Aorta (tissue), 5 donors: ENCODE measurements at places on chromosomes 7 and 10. TPM values are rescaled to one million over a fixed set of nuclear protein-coding genes. Genes with fewer than 3 reads are reported as not detected.

UCN3 gene
- total RNA-seq = not detected

SPDYE6 gene
- total RNA-seq = not detected

LRRN3 gene
- 0.51 TPM for total RNA-seq

ITPRID1 gene
- total RNA-seq = 0.09 TPM

PIK3CG gene
- 11.8 TPM for total RNA-seq

GIMAP1 gene
- 5.4 TPM for total RNA-seq

GSTO1 gene
- 84.1 TPM for total RNA-seq

MMD2 gene
- not detected for total RNA-seq

OPN4 gene
- 0.36 TPM for total RNA-seq

FOXL3 gene
- total RNA-seq = not detected

- DNase-seq = no peak
These were observed 225.9 kb downstream of the TRIL start for GRCh38 chr7:28732071-28732869.

- no peak for DNase-seq
These were observed 22.2 kb downstream of the MMS19 start for GRCh38 chr10:97475936-97476594.

DNA sequence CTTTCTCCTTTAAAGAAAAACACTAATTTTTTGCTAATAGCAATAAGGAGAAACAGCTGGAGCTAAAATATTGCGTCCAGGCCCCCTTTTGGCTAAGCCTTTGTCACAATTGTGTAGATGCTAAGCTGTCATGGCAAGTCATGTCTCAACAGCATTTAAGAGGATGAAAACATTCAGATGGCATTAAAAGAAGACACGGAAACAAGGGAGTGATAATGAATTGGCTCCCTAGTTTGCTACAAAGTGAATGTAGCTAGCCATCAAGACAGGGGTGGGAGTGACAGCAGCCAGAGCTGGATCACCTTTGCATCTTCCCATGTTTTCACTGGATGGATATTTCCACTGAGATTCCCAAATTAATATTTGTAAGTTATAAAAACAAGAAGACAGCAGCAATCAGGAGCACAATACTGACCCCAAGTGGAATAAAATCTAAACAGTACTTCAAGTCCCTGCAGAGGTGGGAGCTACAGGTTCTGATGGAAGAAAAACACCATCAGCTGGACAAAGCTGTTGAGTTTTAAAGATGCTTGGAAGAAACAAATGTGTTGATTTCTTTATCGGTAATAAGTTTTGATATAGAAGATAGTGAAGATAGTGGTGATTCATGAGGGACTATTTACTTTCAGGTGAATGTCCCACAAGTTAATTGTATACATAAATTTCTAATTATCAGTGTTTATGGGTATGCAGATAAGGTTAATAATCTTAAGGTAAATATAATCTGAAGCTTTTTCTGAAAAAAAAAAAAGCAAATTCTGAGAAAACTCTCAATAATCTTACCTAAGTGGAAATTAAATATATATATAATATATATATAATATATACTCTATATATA lies 129.4 kb downstream of the SLC16A9 start:
- no peak for DNase-seq

DNA sequence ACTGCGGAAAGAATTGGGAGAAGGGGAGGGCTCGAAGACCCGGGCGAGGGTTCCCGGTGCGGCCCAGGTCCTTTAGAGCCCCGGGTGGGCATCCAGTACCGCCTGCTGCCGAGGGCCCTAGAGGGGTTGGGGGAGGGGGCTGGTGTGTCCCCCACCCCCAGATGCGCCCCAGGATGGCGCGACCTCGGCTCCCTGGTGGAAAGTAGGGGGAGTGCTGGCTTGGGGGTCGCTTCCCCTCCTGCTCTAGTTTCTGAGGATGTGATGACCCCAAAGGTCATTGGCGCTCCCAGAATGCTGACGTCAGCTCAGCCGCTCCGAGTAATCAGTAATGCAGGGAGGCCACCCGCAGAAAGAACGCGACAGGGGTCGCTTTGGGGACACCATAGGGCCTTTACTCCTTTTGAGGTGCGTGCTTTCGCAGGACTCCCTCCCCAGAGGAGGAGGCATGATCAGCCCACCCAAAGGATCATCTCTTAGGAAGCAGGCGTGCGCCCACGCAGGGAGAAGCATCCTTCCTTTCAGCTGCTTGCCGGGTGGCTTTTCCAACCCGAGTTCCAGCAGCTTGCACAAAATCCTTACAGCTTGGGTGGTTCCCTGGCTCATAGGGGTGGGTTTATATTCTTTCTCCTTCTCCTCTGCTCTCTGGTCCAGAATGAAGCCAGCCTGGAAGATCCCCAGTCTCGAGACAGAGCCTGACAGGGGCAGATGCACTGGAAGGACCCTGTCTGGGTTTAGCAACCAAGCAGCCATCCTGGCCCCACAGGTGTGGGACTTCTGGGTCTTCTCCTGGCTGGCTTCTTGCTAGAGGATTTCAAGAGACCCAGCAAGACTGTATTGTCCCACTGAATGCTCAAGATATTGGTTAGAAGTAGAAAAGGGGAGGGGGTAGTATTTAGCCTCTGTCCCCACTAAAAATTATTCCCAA lies 1.3 kb upstream of the PRKAG2 start:
- DNase-seq = peak; percentile 55

DNA sequence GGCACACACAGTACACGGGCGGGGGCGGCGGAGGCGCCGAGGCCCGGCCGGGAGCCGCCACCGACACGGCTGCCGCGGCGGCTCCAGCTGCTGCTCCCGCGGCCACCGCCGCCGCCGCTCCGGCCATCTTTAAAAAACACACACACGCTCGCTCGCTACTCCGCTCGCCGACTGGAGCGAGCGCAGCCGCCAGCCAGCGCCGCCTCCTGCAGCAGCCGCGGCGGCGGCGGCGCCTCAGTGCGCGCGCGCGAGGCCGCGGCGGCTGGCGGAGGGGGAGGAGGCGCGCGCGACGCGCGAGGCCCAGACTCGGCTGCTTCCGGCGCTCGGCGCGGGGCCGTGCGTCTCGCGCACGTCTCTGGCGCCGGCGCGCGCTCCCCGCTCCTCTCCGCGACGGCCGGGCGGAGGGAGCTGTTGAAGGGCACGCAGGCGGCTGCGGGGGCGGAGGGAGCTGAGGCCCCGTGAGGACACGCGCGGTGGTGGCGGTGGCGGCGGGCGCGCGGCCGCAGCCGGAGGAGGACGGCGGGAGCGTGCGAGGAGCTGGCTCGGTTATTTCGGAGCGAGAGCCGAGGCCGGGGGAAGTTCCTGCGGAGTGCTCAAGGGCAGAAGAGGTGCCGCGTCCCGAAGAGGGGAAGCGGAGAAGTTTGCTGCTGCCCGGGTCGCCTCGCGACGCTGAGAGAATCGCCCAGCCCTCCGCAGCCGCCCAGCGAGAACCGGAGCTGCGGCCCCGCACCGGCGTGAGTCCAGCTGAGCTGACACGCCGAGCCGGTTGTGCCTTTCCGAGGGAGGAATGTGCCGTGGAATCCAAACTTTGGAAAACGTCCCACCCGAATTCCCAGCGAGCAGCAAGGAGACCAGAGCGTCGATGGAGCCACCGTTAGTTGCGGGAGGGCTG lies at the start of gene KDM7A:
KDM7A (minus strand) TSS at position 173 of the 892 bp plus-strand sequence; CDS start at position 127, 46 bp downstream.
- DNase-seq = peak; percentile 95

DNA sequence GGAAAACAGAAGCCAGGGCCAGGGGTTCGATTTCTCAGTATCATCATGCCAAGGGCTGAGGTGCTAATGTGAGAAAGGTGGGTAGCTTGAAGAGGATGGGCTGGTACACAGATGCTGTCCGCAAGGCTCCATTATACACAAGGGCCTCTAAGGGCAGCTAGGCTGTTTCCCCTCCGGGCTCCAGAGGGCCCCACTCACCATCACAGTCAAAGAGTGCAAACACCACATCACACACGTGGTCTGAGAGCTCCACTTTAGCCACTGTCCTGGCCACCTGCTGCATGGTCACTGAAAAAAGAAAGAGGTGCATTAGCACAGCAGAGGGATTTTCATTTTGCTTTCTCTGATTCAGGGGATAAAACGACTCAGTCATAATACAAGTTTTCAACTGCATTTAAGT lies 20.9 kb upstream of the DNAJB12 start:
- DNase-seq = no peak

- peak; percentile 89 for DNase-seq
These were observed at the start of gene PRKAG2 for GRCh38 chr7:151876899-151877777. PRKAG2 (minus strand) TSS chr7:151877115; CDS start chr7:151876620, 495 bp downstream.

DNA sequence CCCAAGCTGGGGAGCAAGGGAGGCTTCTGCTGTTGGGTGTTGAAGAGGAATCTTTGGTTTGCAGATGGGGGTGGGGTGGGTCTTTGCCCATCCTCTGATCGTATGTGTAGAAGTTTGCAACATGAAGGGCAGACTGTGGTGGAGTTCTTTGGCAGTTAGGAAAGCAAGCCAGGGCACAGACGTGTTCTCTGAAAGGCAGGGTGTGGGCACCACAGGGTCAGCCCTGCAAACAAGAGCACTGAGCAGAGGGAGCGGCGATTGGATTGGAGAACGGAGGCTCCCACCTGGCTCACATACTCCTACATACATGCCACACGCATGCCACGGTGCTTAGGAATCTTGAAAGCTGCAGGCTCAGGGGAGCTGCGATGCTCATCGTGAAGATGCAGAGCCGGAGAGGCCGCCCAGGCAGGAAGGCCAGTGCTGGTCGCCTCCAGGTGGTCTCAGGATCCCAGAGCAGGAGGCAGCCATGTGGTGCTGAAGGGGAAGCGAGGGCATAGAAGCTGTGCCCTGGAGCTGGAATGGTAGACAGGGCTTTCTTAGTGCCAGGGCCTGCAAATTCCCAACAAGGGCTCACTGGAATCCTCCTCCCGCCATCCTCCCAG lies 149.0 kb downstream of the MGMT start:
- DNase-seq = no peak

GRCh38 chr10:18501198-18501597 lies 150.2 kb downstream of the NSUN6 start:
- no peak for DNase-seq

GRCh38 chr10:102450124-102450373 lies 1.3 kb downstream of the C10orf95 start:
- no peak for DNase-seq

DNA sequence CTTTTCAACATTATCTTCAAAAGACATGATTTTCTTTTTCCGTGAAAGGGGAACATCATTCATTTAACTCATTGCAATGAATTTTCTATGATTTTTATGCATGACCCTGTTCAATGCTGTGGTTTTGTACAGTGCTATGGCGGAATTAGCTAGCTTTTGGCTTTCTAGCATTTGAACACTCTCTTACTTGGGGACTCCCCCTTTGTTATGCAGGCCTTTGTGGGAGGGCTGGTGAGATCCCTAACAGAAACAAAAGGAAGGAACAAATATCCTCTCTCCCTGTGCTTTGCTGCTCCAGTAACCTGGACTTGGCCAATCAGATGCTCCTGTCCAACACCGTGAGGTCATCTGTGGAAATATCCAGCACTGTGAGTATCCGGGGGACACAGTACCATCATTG lies 353.4 kb upstream of the FZD8 start:
- DNase-seq = no peak

- DNase-seq = no peak
These were observed 40.0 kb upstream of the TM9SF3 start for GRCh38 chr10:96626795-96627194.

DNA sequence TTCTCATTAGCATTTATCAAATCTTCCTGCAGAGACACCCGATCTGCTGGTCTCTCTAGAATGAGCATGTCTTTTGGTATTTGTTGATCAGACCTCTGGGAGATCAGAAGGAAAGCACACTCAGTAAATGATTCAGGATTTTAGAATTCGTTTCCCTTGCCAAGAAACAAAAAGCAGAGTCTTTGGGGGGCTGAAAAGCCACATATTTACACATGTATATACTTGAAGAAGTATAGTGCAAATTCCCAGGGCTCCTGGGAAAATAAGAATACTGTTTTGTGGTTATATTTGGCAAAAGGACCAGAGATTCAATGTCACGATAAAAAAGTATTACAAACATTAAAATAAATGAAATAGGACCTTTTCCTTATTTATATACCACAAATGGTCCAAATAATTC lies 100.2 kb downstream of the AGMO start:
- DNase-seq = no peak

DNA sequence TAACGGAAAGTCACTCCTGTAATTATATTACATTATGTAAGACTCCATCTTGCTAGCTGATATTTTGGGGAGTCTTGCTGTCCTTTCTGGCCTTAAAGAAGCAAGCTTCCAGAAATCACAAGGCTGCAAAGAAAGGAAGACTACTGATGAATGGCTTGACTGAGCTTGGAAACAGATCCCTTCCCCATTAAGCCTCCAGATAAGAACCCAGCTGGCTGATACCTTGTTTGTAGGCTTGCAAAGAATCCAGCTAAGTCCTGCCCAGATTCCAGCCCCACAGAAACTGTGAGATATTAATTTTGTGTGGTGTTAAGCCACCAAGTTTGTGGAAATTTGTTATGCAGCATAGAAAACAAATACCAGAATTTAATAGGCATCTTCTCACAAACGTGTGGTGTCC lies 49.9 kb upstream of the TMEM106B start:
- DNase-seq = no peak

DNA sequence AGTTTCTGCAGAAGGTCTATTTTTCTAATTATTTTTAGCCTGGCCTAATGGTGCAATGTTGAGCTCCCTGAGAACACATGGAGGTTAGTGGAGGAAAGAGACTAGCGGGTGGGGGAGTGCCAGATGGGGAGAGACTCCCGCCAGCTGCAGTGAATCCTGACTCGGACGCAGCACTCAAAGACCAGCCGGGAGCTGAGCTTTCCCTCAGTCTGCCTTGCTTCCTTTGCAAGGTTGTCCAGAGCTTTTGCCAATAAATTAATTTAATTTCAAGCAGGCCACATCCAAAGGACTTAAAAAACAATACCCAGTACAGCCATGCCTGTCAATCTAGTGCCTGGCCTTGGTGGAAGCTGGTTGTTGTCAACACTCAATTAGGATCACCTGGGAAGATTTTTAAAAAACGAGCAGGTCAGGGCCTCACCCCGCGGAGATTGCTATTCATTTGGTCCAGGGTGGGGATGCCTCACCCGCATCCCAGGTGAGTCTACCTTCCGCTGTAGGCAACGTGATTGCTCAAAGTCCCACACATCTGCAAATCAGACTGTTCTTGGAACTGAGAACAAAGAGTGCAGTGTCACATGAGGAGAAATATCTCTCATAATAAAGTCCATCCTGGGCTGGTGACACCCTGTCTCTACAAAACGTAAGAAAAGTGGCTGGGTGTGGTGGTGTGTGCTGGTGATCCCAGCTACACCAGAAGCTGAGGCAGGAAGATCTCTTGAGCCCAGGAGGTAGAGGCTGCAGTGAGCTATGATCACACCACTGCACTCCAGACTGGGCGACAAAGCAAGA lies 4.0 kb downstream of the CLRN3 start:
- no peak for DNase-seq

DNA sequence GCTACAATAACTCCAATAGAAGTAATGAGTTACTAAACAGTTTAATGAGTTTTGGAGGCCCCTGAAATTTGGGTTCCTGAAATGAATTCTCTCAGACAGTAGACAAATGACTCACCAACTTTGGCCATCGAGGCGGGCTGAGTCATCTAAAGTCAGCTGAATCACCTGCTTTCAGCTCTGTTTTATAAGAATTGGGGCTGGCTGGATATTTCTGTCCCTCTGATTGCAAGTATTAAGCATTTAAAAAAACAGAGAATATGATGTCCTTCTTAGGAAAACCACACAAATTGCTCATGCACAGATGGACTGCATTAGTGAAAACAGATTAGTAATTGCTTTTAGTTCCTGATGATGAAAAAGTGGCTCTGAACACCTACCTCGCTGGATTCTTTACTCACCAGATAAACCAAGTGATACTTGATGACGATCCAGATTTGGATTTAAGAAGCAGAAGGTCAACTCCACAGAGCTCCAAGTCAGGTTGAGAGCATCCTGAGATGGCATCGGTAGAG lies 59.1 kb downstream of the ZNF365 start:
- DNase-seq = peak; percentile 87

GRCh38 chr7:35556515-35557471 lies 138.1 kb downstream of the HERPUD2 start:
- DNase-seq = no peak
